ENCODE measurements at places on chromosomes 1 and 21.
A peak's percentile ranks its signal among the peaks of the same experiment; 100 is the strongest.

- DNase-seq: no peak
Measured at GRCh38 chr1:56137521-56138505, 441.6 kb downstream of the PLPP3 start.

DNA sequence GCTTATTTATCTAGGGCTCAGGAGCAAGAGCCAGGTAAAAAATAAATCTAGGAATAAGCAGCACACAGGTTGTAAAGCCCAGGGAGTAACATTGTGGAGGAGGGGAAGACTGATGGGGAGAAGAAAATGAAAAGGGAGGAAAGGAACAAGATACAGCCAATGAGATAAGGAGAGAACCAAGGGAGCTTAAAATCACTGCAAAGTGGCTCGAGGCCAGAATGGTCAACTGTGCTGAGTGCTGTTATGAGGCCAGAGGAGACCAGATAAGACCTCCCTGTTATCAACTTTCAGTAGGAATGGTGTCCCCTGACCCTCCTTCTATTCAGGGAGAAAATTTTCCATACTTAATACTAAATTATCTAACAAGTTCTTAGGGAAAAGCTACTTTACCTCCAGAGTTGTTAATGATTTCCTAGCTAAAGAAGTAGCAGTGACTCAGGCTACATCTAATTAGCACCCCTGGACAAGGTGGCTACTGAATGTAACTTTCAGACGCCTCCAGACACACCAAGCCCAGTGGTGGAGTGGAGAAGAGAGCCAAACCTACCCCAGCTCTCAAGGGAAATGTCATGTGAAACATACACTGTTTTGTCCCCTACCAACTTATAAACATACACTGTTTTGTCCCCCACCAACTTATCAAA, 25.5 kb downstream of the ENAH start:
- DNase-seq: no peak

DNA sequence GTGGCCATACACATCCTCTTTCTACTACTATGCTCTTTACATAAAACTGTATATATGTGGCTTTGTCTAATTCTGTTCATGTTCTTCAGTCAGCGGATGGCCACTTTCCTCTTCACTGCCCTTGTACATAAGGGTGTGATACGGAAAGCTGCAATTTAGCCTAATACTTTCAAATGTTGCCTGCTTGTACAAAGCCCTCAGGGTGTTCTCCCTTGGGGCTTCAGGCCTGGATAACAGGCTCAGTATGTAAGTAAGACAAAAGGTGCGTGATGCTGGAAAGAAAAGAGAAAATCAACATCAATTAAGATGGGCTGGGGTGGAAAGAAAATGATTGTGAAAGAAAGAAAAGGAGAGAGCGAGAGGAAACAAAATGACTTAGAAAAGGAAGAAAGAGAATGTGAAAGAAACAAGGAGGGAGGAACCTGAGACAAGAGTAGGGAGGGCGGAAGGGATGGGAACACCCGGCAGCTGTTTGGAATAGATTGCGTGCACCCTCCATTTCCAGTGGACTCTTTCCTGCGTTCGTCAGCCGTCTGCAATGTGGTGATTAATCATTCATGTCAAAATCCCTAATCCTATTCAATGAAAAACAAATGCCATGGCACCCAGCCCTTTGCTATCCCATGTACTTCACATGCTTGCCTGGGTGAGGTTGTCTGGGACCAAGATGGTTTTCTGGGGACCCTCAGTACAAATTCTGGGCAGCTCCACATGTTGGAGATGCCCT, 553.6 kb downstream of the NUF2 start:
- DNase-seq: peak; percentile 94

GRCh38 chr1:213840575-213840974, 147.2 kb upstream of the PROX1 start:
- DNase-seq: no peak

- no peak for DNase-seq
Measured at GRCh38 chr1:196856053-196856452, 31.8 kb upstream of the CFHR4 start.

DNA sequence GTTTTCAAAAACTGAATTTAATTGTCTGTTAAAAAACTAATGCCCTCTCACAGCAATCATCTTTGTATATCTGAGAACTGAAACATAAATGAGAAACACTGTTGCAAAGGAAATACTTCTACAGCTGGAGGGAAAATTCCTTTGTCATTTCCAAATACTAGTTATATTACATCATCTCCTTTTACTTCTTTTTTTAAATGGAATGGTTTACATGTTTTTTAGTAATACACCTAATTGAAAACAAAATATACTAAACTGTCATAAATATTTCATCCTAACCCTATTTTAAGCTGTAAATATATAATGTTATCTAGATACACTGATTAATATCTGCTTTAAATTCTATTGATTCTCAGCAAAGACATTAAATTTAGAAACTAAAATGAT, 19.1 kb downstream of the CDC42BPA start:
- no peak for DNase-seq

DNA sequence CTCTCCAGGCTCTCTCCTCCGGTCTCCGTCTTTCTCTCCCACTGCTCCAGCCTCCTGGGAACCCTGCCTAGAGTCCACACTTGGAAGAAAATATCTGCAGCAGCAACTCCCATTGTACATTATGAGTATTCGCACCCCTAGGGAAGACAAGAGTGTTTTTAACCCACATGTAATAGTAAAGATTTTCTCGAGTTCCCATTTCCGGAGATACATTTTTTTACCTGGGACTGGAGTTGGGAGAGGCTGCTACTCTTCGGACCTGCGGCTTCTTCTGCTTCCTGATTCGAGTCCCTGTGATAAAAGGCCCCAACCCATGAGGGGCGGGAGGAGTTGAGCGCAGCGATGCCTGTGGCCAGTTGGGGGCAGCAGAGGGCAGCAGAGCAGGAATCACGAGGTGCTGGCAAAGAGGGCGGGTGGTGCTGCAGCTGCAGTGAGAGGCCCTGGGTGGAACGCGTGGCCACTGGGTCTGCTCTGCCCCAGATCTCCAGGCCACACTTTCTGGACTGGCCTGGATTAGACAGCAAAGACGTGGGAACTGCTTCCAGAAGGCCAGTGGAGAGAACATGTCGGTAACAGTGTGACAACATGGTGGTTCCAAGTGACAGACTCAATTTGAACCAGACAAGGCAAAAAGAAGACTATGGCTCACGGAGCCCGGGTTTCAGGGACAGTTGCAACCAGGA, 221.0 kb upstream of the CSF3R start:
- DNase-seq: peak; percentile 1

DNA sequence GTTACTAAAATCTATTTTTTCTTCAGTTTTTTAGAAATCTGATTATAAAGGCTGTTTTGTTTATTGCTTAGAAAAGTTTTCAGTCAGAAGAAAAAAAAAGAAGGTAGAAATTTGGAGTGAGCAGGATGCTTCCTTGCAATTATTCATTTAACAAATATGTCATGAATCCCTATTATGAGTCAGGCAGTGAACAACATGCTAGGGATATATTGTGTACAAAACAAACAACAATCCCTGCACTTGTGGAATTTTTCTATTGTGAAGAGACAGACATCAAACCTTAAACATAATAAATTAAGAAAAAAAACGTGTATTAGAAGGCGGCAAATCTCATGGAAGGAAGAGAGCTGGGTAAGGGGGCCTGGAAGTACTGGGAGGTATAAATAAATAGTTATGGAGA, 664.1 kb upstream of the CAMK1G start:
- no peak for DNase-seq

DNA sequence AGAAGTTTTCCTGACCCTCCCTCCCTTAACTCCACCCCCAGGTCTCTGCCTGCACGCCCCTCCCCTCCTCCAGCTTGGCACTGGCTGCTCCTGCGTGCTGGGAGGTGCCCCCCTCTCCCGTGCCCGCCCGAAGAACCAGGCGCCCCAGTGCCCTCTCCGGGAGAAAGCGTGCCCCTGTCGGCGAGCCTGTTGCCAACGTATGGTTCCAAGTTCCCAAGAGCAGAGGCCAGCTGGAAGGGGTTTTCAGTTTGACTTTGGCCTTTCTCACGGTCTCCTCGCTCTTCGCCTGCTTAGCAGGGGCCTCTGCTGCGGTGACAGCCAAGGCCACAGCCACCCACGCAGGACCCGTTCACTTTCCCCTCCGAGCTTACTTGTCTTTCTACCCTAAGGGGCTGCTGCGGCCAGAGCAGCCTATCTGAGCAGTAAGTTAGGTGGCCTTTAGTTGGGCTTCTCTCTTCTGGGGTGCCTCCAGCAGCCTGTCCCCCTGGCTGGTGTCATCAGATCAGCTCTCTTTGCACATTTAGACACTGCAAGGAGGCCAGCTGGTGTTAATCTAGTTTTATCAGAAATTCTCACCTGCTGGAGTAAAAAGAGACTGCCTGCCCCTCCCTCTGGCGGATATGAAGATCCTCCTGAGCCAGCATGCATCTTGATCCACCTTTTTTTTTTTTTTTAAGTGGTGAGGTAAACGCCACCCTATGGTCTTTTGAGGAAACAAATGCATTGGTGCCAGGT, 1.5 kb downstream of the STUM start:
- DNase-seq: no peak

DNA sequence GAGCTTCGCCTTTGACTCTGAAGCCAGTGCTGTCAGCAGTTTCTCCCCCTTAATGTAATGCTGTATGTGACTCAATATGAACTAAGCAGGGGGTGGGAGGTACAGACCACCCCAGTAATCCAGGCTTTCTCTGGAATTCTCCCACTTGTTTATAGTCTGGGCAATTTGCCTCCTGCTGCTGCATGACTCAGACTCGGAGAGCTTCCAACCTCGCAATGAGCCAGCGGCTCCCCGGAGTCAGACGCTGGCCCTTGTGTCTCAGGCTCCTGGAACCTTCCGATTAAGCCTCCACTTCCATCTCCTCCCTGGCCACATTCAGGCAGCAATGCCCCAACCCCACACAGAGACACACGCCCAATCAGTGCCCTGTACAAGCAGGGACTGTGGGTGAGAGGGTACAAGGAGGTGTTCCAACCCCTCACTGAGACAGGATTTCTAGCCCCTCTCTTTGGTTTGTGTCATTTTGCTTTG, 471.7 kb upstream of the VAMP3 start:
- DNase-seq: peak; percentile 92

DNA sequence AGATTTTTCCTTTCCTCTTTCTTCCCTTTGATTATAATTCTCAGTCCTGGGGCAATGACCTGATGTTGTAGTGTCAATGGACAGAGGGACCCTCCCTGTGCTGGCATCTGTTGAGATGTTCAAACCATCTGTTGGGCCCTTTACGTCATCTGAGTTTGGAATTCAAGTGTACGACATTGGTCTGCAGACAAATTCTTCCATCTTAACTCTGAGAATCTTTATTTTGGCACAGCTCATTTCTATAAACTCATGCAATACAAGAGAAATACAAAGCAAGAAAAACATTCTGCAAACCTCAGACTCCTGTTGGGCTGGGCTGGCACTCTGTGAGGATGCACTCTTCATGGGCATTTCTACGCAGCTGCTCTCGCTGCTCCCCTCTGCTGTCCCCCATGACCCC, 54.2 kb downstream of the IFI44 start:
- DNase-seq: no peak

DNA sequence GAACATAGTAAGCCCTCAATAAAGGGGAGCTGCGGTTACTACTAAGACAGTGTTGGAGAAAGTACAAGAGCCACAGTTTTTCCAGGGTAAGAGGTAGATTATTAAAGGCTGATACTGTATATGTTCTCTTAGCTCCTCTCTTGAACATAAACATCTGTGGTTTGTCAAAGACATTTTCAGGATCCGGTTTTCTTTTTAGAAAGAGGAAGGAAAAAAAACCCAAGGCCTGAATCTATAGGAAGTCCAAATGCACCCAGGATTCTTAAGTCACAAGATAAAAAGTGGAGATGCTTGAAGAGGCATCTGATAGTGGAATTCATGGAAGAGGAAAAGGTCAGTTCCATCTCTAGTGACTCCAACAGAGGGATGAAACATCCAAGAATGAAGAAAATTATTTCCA, 24.6 kb upstream of the SLC45A3 start:
- DNase-seq: no peak

GRCh38 chr1:6456800-6457466, 9.0 kb downstream of the TNFRSF25 start:
- no peak for DNase-seq

- no peak for DNase-seq
Measured at GRCh38 chr1:52534928-52535764, 17.7 kb downstream of the TUT4 start.

DNA sequence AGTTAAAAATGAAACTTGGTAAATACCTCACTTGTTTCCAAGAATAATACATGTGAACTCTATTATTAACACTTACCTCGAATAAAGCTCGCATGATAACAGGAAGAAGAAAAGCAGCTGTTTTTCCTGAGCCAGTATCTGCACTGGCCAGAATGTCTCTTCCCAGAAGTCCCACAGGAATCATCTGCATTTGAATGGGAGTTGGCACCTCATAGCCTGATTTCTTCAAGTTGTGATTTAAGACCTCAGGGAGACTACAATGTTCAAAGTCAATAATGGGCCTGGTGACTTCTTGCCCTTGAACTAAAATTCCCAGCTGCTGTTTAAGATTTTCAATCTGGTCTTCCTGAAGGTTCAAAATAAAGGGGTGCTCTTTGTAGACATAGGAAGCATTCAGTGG, 3.8 kb downstream of the DDX59 start:
- DNase-seq: no peak

DNA sequence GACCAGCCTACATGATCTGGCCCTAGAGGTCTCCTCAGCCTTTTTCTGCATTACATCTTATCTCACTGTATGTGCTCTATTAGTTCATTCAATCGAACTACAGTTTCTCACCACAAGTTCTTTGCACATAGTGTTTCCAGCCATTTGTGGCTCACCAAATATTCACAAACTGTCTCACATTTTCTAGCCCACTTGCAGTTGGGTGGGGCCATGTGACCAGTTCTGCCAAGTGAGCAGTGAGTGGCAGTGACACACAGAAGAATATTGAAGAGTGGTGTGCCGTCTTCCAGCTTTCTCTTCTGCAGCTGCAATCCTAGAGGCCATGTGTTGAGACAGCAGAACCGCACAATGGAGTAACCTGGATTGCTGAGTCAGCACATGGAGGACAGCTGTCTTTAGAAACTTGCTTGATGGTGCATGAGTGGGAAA, 103.2 kb upstream of the ZNF644 start:
- DNase-seq: no peak

- DNase-seq: no peak
Measured at GRCh38 chr1:10685196-10685807, 111.1 kb downstream of the CASZ1 start.

- DNase-seq: no peak
Measured at GRCh38 chr1:51950701-51951100, 39.8 kb downstream of the RAB3B start.
